ENCODE measurements at places on chromosomes 5 and 9.

GRCh38 chr5:59098743-59099142 is 515.9 kb downstream of the RAB3C start:
- DNase-seq = no peak

DNA sequence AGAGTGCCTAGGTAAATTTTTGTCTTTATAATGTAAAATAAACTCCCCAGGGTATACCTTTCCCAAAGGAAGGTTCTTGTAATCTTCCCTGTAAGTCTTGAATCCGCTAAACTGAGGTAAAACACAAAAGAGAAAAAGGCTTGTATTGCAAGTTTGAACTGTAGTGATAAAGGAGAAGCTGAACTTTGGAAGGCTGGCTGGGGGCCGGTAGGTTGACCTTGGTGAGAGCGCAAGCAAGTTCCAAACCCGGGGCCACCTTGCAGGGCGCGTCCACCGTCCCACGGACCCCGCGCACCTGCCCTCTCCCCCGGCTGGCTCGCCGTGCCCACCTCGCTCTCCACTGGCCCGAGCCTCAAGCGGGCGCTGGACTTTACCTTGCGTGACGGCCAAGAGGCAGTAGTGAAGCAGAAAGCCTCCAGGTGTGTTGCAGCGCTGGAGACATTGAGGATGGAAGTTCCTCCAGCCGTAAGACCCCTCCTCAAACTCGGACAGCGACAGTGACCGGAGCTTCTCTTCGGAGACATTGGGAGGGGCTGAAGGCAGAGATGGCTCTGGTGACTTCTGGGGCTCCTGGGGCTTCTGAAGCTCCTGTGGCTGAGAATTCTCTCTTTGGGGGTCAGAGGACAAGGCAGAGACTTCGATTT is 428 bp downstream of the SLCO4C1 start:
- no peak for DNase-seq

- peak; percentile 68 for DNase-seq
Measured at GRCh38 chr9:112051812-112052211, 123.3 kb downstream of the SUSD1 start.

- DNase-seq = no peak
Measured at GRCh38 chr5:75275756-75276155, 39.1 kb upstream of the ANKRD31 start.

DNA sequence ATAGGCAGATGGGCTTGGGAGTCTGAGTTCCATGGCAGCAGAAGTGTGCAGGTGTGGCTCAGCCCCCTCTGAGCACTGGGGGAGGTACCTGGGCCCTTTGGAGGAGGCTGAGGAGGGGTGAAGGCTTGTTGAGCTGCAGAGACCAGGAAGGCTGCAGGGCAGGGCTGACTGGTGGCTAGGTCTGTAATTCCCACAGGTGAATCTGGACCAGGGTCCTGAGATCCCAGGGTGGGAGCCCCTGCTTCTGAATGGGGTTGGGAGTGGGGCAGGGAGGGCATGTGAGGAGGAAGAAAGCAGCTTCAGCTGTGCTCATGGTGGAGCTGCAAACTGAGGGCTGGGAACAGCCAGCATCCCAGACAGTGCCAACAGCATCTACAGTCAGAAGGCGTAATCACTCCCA is 111.1 kb downstream of the CACNA1B start:
- DNase-seq = no peak

DNA sequence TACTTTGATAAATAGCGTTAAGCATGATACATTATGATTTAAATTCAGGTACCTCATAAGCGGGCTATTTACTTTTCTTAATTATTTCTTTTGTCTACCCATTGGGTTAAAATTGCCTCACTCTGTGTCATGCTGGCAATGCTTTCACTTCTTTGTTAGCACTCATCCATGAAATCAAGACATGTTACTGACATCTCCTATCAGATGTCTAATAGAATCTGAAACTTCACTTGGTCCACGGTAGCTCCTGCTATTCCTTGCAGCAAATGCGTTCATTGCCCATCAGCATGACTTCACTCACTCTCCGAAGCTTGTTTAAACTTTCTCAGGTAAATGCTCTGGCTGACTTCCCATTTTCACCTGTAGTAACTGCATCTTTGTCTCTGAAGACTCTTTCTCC is 193.5 kb upstream of the EDIL3 start:
- no peak for DNase-seq

DNA sequence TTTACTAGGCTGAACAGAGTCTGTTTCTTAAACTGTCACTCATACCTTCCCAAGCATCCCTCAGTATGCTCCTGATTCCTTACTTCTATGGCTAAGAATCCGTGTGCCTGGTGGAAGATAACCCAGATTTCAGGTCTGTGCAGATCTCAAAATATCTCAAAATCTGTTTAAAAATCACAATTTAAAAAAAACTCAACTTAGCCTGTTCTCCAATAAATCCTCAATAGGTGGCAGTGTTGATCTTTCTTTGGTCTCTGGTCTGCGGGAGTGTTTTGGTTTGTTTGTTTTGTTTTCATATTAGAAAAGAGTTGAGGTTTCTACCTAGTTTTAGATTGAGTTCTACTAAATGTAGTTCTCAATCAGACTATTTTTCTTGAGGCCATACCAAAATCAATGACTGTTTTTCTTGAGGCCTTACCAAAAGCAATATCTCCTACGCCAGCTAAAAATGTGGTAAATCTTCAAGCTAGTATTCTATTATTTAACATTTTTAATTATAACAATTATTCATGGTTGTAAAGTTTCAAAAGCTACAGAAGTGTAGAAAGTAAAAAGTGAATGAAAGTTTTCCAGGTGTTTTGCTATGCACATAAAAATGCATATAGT is 57.9 kb downstream of the TGFBR1 start:
- peak; percentile 61 for DNase-seq

- no peak for DNase-seq
Measured at GRCh38 chr9:105007143-105007542, 79.2 kb upstream of the ABCA1 start.

DNA sequence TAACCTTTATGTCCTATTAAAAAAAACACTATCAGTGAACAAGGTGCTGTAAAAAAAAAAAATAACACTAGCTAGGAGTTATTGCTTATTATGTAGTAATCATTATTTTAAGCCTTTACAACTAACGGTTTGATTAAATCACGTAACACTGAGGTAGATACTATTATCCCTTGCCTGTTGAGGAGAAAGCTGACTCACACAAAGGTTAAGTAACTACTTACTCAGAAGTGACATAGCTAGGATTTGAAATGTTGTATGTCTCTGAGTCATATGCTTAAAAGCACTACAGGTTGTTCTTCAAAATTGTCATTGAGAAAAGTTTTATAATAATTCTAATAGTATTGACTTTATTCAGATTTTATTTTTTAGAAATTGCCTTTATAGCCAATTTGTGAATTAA is 8.8 kb downstream of the TENT2 start:
- DNase-seq = no peak

DNA sequence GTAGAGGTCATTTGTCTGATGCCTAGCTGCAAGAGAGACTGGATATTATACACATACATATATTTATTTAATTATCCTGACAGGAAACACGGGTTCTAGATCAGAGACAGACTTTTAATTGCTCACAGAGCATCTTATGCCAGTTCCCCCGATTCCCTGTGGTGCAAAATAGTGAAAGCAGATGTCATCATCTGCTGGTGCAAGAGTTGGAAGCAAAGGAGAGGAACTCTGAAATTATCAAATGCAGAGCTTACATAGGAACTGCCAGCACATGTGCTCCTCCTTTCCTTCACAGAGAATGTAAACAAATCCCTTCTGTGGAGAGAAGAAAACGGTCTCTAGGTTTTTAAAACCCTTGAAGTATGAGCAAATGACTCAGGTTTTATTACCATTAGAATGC is 69.3 kb downstream of the DTWD2 start:
- DNase-seq = peak; percentile 6

DNA sequence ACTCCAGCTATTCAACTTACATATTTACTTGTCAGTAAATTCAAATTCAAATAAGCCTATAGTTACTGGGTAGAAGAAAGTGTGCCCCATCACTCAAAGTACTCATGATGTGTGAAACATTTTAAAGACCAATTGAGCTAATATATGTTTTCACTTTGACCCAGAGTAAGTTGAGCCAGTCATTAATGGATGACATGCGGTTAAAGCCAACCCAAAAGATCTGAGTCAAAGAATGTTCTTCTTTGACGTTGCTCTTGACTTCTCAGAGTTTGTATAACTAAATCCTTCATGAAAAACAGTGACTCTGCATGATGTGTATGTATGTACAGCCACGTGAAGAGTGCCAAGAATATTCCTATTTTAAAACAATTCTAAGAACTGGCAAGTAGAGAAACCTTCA is 237.4 kb downstream of the NR2F1-AS1 start:
- no peak for DNase-seq

DNA sequence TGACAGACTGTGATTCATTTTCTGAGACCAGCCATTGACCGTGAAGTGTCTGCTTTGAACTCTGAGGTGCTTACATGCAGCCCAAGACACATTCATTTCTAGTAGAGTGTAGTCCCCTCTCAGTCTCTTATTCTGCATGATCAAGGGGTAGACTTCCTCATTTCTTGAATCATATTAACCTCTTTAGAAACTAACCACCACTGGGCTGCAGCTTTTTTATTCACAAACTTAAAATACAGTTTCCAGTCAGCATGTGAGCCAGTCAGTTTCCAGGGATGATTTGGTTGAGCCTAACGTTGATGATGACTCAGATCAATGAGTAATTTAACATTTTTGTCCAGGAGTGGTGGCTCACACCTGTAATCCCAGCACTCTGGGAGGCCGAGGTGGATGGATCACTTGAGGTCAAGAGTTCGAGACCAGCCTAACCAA is 59.2 kb downstream of the OTULIN start:
- no peak for DNase-seq

- DNase-seq = no peak
Measured at GRCh38 chr9:5652821-5653220, 23.9 kb downstream of the RIC1 start.

DNA sequence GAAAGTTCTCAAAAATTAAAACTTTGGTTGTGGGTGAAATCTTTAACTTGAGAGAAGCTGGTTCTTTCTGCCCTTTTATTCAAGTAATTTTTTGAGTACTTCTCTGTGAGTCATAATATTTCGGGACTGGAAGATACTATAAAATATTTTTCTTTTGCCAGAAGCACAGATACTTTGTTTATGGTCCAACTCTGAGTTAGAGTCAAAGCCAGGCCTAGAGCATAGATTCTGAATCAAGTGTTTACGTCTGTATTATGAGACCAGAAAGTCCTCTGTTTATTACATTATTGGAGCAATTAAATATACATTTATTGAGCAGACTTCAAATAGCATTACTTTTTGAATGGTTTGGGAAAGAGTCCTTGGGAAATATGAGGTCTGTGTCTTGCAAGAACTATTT is 187.9 kb downstream of the FER start:
- no peak for DNase-seq

GRCh38 chr9:18106006-18106560 is 367.9 kb upstream of the ADAMTSL1 start:
- peak; percentile 34 for DNase-seq

DNA sequence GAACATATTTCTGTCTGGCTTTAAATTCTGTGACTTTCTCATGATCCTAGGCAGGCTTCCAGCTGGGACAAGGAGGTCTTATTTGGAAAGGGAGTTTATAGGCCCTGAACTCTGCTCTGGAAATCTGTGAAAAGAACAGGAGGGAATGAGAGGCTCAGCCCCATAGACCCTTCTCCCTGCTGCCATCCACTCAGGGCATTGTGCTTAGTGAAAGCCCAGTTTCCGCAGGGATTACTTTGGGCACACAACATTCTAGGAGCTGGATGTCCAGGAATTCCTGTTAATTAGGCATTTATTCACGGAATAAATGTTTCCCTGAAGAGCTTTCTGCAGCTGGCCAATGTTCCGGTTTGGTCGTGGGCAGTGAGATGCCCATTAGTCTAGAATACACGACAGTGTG is 32.7 kb upstream of the COL15A1 start:
- no peak for DNase-seq

GRCh38 chr9:10403283-10403682 is 209.5 kb downstream of the PTPRD start:
- no peak for DNase-seq

DNA sequence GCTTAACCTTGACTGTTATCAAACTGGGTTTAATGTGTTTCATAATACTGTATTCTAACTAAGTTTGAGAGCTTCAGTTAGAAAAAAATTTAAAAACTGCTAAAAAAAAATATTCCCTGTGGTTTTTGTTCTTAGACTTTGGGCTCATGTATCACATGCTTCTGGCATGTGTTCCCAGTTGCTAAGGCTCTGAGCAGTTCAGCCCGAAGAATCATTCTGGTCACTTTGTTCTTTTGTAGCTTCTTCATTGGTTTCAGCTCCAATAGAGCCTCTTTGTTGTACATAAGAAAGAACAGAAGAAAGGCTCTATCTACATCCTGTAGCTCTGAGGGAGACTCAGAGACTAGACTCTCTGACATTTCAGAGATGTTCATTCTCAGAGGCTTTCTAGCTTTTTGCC is 25.6 kb downstream of the KCNN2 start:
- DNase-seq = peak; percentile 55

DNA sequence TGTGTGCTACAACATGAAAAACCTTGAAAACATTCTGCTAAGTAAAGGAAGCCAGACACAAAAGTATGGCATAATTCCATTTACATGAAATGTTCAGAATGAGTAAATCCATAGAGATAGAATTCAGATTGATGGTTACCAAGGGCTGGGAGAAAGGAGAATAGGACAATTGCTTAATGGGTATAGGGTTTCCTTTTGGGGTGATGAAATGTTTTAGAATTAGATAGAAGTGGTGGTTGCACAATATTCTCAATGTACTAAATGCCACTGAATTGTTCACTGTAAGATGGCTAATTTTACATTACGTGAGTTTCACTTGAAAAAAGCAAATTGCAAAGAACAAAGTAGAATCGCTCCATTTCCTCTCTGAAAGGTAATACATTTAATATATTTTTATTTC is 43.0 kb upstream of the GAS1 start:
- DNase-seq = no peak

DNA sequence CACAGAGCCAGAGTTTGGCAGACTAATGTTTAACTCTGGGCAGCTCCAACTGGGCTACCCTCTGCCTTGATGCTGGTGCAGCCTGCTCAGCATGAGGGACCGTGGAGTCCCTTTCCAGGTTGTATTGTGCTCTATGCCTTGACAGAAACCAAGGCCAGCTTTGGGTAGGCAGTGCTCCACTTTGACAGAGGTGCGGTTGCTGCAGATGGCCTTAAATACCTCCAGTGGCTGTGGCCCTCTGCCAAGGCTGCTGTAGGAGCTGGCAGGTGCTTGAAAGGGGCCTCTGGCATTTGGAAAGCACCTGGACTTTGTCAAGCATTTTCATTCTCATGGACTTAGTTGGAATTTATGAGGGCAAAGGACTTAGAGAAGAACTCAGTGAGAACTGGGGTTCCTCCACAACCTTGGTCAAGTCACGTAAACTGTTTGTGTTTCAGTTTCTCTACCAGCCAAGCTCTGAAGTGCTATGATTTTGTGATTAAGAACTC is 249.7 kb upstream of the ZNF462 start:
- no peak for DNase-seq

DNA sequence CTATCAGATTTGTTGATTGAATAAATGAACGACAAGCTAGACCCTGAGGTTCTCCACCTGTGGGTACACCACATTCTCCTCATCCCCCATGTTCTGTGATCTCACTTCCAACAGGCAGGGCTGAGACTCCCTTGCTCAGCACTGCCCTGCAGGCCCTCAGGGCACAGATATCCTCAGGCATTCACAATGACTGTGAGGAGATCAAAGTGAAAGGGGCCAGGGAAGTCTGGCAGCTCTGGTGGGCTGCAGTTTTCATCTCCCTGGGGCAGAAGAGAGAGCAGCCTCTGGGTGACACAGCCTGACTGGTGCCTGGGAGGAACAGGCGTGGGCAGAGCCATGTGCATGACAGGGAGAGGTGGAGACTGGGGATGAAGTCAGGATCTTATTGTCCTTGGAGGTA is 142.4 kb upstream of the C9orf72 start:
- no peak for DNase-seq

All from pons (tissue), 1 donor.